Neural crest cell (in vitro differentiated cells): ENCODE measurements at places on chromosomes 11 and 22. TPM values are rescaled to one million over a fixed set of nuclear protein-coding genes. Genes with fewer than 3 reads are reported as not detected.
A peak's percentile ranks its signal among the peaks of the same experiment; 100 is the strongest.

- no peak for DNase-seq
Measured at GRCh38 chr22:20396639-20397038, 2.7 kb downstream of the ZNF74 start.

- no peak for DNase-seq
Measured at GRCh38 chr22:24146791-24147353, 34.4 kb upstream of the SUSD2 start.

- DNase-seq = peak; percentile 48
Measured at GRCh38 chr22:21984793-21985192, 2.2 kb upstream of the TOP3B start.

DNA sequence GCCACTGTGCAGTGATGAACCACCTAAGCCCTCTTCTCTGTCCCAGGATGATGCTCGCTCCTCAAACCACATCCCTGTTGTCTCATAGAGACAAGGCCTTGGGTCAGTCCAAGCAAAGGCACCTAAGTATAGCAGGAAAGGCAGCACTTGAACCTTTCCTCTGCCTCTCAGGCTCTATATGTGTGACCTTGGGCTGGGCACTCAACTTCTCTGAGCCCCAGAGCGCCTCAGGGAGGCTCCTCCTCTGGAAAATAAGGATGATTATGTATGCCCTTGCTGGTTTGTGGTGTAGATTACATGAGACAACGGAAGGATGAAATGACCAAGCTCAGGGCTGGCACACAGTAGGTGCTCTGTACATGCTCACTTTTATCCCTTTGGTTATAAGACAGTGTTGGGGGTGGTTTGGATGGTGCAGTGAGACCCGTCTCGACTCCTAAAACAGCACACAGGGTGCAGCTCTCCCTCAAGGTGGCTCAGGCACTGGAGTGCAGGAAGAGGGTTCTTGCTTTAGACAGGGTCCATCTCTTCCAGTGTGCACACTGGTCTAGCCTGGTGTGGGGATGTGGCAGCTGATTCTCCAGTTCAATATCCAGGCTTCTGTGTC, 40.2 kb upstream of the ACCSL start:
- no peak for DNase-seq

DNA sequence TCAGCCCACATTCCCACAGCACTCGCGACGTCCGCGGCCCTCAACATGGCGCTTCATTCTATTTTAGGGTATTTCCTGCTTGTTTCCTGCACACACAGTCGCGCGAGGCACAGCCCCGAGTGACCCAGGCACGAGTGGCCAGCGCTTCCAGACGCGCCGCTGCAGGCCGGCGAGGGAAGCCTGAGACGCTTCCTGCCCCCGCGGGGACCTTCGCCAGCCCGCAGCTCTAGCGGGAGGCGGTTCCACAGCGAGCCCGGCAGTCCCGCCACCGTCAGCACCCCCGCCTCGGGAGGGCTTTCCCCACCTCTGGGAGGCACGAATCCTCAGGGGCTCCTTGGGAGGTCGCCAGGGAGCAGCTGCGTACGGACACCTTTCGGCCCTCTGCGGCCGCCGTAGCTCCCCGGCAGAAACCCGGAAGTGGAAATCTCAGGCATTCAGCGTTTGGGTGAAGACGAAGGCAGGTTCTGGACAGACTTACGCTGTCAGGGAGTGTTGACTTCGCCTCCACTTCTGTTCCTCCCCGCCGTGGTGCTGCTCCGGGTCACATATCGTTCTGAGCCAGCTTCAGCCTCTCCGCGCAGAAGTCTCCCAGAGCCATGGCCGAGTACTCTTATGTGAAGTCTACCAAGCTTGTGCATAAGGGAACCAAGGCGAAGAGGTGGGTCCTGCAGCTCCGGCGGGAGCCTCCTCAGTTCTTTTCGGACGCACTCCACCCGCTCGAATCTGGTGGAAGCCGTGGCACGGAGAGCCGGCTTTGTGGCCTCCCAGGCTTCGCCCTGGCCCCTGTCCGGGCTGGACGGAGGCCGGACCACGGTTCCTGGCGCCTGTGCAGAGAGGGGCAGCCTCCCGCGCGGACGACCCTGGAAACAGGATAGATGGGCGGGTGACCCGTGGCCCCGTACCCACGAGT, 2925.9 kb upstream of the OR11H1 start:
- DNase-seq = no peak

- DNase-seq = no peak
Measured at GRCh38 chr11:75398906-75399305, 412 bp upstream of the RPS3 start.

GRCh38 chr11:45687836-45688235, 22.4 kb upstream of the CHST1 start:
- DNase-seq = no peak

- no peak for DNase-seq
Measured at GRCh38 chr22:22935546-22936157, 48.0 kb downstream of the IGLL5 start.

- DNase-seq = no peak
Measured at GRCh38 chr22:21761994-21762680, 26.5 kb upstream of the YPEL1 start.

DNA sequence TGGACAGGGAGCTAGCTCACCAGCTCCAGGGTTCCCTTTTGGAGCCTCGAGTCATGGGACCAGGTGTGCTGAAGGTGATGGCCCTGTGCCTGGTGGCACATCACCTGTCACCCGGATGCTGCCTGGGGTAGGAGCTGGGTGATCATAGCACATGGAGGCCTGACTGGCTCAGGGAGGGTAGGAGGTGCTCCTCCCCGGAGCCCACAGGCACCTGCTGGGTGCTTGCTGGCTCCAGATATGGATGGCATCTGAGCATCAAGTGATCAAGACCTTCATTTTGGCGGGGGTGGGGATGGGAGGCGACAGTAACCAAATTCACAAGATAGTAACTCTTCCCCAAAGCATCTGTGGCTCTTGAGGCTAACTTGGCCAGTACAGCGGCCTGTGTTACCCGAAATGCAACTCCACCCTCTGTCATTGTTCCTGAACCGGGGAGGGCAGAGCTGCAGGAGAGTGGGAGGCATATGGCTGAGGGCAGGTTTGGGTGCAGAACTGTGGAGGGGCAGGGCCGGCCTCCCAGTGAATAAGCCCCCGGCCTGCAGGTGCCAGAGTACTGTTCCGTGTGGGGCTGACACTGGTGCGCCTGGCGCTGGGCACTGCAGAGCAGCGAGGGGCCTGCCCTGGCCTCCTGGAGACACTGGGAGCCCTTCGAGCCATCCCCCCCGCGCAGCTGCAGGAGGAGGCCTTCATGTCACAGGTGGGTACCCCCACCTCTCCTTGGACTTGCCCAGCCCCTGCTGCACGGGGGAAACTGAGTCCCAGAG, 4.7 kb downstream of the TBC1D10C start:
- DNase-seq = no peak

DNA sequence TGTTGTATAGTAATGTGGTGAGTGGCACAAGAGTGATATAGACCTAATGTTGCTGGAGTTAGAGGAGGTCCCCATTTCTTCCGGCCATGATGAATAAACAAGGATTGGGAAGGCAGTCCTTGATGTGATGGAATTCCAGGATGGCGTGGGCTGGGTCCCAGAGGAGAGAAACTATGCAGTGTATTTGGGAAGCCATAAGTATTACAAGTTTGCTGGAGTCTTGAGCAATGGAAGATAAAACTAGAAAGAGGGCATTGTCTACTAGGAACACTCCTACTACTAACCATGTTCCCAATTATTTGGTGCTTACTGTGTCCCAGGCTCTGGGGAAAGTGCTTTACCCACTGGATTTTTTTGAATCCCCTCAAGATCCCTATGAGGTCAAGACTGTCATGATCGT, 20.0 kb downstream of the LDLRAD3 start:
- no peak for DNase-seq

DNA sequence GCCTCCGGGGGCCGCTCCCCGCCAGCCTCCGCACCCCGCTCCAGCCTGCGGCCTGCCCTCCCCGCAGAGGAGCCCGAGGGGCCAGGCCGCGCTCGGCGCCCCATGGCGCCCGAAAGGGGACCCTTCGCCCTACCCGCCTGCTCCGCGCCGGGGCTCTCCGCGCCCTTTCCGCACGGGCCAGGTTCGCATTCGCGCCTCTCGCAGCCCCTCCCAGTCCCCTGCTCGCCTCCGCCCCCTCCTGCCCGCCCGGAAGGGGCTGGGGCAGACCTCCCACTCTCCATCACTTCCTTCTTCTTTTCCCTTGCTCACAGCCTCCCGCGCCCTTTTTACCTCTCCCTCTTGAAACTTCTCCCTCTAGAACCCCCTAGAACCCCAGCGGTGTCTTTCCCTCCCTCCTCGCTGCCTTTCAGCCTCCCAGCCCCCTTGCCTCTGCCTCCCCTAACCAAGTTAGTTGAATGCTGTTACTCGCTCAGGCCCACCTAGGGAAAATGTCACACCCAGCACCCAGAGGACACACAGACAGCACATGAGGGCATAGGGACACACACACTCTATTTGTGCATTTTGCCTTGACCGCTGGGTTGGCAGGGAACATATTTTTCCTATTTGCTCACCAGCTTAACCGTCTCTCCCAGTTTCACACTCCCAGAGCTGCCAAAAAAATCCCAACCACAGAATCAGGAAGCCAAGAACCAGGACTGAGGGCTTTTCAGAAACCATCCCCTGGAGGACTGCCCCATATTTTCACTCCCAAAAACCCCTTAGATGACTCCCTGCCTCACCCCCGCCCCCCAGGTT, at the start of gene SLC43A3:
TSS of gene SLC43A3 (minus strand) at position 193 of the 798 bp plus-strand sequence. CDS start 949 bp downstream, outside the sequence.
- peak; percentile 57 for DNase-seq

- DNase-seq = no peak
Measured at GRCh38 chr11:12669930-12670329, 4.3 kb upstream of the TEAD1 start.

GRCh38 chr11:60859616-60860250, 4.0 kb upstream of the PTGDR2 start:
- DNase-seq = no peak

DNA sequence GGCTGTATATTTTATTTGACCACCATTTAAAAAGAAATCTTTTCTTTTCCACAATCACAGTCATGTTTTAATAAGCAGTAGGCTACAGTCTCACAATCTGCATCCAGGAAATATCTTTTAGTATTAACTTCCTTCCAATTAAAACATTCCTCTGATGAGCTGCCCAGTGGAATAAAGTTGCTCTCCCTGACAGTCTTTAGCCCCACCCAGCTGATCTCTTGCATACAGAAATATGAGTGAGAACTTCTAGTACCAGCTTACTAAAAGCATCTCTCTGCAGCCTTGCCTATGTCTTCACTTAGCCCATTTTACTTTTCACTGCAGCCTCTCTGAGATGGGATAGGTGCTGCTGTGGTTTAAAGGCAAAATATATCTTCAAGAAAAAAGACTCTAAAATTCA, 143.4 kb upstream of the ANO3 start:
- DNase-seq = no peak

- DNase-seq = no peak
Measured at GRCh38 chr11:106305458-106305857, 228.0 kb downstream of the AASDHPPT start.

- no peak for DNase-seq
Measured at GRCh38 chr22:30774566-30774965, 79.9 kb downstream of the OSBP2 start.

GRCh38 chr22:24434471-24435322, 7.3 kb downstream of the ADORA2A start:
- no peak for DNase-seq

DNA sequence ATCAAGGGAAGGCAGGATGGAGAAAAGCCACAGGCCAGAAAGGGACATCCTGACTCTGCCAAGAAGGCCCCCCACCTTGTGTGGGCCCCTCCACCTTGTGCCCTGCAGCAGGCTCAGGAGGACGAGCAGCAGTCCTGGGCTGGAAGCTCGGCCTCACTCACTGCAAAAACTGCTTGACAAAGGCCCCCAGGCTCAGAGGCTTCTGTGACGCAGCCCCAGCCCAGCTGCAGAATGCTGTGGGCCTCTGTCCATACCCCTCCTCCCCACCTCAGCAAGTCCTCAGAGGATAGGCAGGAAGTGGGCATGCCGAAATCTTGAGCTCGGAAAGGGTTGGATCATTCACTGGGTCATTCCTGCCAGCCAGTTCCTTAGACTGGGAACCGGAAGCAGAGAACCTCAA, 61.9 kb downstream of the NRXN2 start:
- no peak for DNase-seq

- no peak for DNase-seq
Measured at GRCh38 chr11:133545199-133545803, 13.0 kb upstream of the OPCML start.

DNA sequence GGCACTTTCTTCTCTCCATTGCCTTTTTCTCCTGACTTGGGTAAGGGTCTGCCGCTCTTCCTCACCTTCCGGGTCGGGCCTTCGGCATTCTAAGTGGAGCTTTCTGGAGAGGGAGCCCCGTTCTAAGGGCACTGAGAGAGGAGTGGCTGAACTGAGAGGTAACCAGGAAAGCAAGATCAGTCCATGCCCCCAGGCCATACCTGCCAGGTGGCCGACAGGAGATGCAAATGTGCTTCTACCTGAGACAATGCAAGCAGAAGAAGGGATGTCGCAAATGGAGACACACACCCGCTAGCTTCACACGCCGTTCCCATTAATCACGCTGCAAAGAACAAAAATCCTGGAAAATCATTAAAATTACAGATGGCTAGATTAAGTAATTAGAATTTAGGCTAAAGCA, 156.4 kb upstream of the TBCEL start:
- no peak for DNase-seq

DNA sequence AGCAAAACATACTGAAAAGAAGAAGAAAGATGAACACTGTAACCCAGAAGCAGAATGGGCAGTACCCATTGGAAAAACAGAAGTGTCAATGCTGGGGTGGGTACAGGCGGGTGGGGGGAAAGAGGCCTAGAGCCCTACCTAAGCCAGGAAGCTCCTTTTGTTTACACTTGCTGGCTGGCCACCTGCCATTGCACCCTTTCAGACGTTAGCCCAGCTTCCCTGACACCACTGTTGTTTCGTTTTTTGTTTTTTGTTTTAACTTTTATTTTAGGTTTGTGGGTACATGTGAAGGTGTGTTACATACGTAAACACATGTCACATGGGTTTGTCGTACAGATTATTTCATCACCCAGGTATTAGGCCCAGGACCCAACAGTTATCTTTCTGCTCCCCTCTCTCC, 55.4 kb downstream of the PLEKHA7 start:
- no peak for DNase-seq

DNA sequence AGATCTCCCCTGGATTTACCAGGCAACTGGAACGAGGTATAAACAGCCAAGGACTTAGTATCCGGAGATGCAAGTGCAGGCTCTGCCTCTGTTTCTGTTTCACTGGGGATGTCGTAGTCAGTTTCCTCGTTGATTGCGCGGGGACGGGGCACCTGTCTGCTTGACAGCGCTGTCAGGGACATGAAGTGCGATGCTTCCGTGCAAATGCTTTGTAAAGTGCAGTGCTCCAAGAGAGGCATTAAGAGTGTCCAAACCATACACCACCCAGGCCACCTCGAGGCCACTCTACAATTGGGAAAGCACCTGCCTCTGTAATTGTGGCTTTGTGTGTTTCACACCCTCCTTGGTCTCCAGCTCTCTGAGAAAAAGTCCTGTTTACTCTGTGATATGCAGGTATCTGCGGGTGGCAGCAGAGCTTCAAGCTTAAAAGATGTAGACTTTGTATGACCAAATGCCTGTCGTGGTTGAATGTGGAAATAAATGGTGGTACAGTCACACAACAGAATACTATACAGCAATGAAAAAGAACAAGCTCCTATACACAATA, 18.6 kb upstream of the CD5 start:
- no peak for DNase-seq

GRCh38 chr11:88447281-88447680, 109.7 kb upstream of the CTSC start:
- DNase-seq = no peak

The CASTOR1 gene
- 6.2 and 8.7 TPM in 2 replicates for total RNA-seq

The TCN1 gene
- total RNA-seq = not detected in 2 replicates

The LRRC75B gene
- total RNA-seq = 15.4 and 16.7 TPM in 2 replicates

The GAB4 gene
- not detected in 2 replicates for total RNA-seq

The PTPN5 gene
- total RNA-seq = 6.1 and 6.4 TPM in 2 replicates

The CNGA4 gene
- total RNA-seq = 0.16 TPM in 1 of 2 replicates, not detected in the other

The KRTAP5-9 gene
- not detected in 2 replicates for total RNA-seq

The EPS8L2 gene
- 2.6 and 3.9 TPM in 2 replicates for total RNA-seq

The NUP98 gene
- 96.8 and 104 TPM in 2 replicates for total RNA-seq

The CCDC89 gene
- not detected in 2 replicates for total RNA-seq

The NADSYN1 gene
- 42.9 and 45.1 TPM in 2 replicates for total RNA-seq
